ENCODE measurements at places on chromosomes 16 and 17. TPM values are rescaled to one million over a fixed set of nuclear protein-coding genes. Genes with fewer than 3 reads are reported as not detected.

Gene NUDT16L1
- 37.1 TPM for polyA plus RNA-seq

GRCh38 chr16:67419502-67419901 lies 3.2 kb upstream of the ZDHHC1 start:
- no peak for DNase-seq

Gene TNFRSF13B
- 2.6 TPM for polyA plus RNA-seq

DNA sequence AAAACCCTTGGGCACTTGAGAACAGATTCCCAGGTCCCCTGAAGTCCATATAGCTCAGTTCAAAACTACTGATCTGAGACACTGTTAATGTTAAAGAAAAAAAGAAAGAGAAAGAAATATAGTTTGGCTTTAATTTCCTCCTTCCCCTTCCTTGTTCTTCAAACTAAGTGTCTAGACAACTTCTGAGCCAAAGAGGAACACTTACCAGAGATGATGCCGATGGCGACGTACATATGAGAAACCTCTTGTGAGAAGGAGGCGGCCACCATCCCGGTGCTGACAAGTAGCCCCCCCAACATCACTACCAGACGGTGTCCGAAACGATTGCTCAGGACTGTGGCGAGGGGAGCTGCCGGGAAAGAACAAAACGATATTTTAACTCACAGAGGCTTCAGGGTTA lies 17.2 kb downstream of the SLC16A6 start:
- DNase-seq: no peak

- no peak for DNase-seq
Observed at GRCh38 chr16:11384184-11384955, 39.1 kb downstream of the RMI2 start.

Gene PHKB
- 34.7 TPM for polyA plus RNA-seq

Gene ADAMTS18
- 1.1 TPM for polyA plus RNA-seq

- DNase-seq: no peak
Observed at GRCh38 chr16:57670196-57670595, 2.1 kb downstream of the ADGRG3 start.

Gene RNF40
- polyA plus RNA-seq: 74.8 TPM

Gene TBC1D3D
- polyA plus RNA-seq: 0.64 TPM

DNA sequence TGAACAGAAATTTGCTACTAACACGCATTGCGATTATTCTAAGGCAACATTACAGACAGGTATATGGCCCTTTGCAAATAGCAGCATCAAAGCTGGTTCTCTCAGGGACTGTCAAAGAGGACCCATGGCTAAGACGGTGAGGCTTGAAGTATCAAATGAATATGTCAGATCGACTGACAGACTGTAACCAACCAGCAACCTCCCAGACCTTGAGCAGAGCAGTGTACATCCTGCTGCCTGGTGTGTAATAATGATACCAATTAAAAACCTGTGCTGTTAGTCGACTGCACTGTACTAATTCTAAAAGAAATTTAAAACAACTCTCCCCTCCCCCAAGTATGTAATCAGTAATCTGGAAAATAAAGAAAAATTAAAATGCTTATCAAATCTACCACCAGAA lies 35.9 kb upstream of the GHDC start:
- no peak for DNase-seq

GRCh38 chr16:47990676-47991075 lies 165.1 kb downstream of the ABCC12 start:
- no peak for DNase-seq

- no peak for DNase-seq
Observed at GRCh38 chr17:82283208-82283749, 9.8 kb upstream of the CSNK1D start.

DNA sequence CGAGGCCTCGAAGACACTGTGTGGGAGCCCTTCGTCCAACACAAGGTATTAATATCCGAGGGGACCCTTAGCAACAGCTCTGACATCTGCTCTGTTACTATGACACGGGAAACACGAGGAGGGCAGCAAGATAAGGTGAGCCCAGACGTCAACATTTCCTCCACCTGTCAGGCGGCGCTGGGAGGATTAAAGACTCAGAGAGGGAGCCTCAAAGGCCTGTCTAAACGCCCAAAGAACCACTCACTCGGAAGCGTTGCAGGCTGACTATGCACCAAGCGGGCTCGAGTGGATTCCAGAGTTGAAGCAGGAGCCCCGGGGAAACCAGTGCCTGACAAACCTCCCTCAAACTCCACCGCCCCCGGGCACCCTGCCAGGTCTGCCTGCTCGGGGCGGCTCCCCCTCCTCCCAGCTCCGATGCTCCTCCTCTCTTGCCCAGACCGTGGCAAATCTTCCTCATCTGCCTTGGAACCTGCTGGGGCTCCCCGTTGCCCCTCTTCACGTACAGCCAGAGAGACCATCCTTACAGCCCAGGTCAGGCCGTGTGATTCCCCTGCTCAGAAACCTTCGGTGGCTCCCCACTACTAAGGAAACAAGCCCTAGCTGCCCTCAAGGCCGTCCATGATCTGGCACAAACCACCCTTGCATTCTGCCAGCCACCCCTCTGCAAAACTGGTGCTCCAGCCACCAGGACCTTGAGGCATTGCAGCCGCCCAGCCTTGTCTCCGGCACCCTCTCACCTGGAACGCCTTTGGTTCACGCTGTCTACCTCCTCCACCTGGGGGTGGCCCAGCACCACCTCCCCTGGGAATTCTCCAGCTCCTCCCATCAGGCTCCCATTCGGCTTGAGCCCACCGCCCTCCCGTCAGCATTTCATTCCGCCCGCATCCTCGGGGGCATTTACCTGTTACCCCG lies 16.2 kb downstream of the RPH3AL start:
- DNase-seq: no peak

Gene DLX3
- polyA plus RNA-seq: 1.1 TPM

Gene SLC47A1
- 1.4 TPM for polyA plus RNA-seq

Gene ITGB4
- 79.0 TPM for polyA plus RNA-seq

- DNase-seq: peak; percentile 81
Observed at GRCh38 chr17:8997994-8998628, 23.2 kb upstream of the NTN1 start.

GRCh38 chr16:73735018-73735417 lies 561.6 kb upstream of the PSMD7 start:
- no peak for DNase-seq

DNA sequence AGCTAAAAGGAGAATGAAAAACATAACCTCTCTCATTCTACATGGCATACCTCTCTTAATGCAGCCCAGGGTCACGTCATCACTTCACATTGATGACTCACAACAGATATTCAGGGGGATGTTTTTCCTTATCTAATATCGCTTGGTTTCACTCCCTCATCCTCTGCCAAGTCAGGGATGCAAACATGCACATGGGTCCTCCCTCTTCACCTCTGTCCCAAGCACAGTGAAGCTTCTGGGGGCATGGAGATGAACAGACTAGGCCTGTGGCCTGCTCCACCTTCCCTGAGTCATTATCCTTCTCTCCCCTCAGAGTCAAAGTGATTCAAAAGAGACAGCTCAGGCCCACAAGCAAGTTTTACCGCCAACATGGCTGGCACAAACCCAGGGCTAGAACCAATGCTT lies 2.3 kb upstream of the MT2A start:
- no peak for DNase-seq

Gene LITAFD
- not detected for polyA plus RNA-seq

DNA sequence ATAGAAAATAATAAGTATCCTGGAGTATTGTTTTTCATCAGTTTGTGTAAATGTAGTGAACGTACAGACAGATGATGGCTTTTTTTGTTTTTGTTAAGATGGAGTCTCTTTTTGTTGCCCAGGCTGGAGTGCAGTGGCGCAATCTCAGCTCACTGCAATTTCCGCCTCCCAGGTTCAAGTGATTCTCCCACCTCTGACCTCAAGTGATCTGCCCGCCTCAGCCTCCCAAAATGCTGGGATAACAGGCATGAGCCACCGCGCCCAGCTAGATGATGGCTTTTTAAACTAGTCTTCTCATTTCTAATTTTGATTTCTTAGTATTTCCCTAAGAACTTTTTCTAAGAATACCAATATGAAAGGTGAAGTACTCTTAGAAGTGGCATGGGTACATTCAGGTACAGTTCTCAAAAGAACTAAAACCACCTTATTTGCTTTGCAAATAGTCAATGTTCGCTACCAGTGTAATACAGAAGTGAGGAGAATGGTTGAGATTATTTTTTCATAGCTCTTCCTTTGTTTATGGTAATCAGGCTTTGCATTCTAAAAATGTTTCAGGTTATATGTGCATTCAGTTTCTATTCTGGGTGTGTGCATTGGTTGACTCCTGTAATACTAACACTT lies 34.2 kb downstream of the TTC19 start:
- no peak for DNase-seq

GRCh38 chr16:55048745-55049144 lies 118.1 kb downstream of the IRX5 start:
- no peak for DNase-seq

- no peak for DNase-seq
Observed at GRCh38 chr16:78925083-78925767, 675.3 kb downstream of the MAF start.

DNA sequence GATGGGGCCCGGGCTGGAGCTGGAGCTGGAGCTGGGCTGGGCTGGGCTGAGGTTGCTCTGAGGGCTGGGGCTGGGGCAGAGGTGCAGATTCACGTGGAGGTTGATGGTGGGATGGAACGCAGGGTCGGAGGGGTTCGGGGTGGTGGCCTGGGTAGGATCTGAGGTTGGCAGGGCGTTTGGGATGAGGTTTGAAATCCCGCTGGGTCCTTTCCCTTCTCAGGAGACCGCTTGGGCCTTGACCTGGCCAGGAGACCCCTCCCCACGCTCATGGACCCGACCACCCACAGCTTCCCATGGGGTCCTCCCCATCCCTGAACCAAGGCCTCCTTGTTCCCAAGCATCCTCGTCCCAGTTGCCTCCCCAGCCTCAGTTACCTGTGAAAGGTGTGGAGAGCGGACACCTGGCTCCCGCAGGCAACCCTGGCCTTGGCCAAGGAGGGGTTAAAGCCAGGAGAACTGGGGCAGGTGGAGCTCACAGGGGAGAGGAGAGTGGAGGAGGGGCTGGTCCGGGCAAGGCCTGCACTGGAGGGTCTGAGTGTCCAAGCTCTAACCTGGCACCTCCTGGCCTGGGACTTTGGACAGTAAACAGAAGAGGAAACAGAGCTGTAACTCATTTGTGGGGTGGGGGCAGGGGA lies at the start of gene ASGR2:
TSS of gene ASGR2 (minus strand) at position 582 of the 634 bp plus-strand sequence. CDS start 582 bp downstream, outside the sequence.
- DNase-seq: no peak

Gene TMEM235
- 0.50 TPM for polyA plus RNA-seq

- no peak for DNase-seq
Observed at GRCh38 chr17:21085707-21086106, 41.1 kb upstream of the DHRS7B start.

Gene TBC1D3H
- 11.9 TPM for polyA plus RNA-seq

DNA sequence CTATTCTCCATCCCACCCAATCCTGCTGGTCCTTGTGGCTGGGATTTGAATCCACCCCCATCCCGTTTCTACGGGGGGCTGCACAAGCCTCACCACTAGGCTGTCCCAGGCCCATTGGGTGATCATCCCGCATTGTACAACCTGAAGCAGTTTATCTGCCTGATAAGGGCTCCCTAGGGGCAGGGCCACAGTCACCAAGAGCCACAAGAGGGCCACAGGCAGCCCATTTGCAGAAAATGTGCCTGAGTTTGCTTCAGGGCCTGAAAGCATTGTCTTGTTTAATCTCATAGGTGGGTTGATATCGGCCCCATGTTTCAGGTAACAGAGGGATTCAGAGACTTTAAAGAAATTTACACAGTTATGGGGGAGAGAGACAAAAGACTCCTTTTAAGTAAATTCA lies 245.0 kb downstream of the CPPED1 start:
- DNase-seq: no peak

DNA sequence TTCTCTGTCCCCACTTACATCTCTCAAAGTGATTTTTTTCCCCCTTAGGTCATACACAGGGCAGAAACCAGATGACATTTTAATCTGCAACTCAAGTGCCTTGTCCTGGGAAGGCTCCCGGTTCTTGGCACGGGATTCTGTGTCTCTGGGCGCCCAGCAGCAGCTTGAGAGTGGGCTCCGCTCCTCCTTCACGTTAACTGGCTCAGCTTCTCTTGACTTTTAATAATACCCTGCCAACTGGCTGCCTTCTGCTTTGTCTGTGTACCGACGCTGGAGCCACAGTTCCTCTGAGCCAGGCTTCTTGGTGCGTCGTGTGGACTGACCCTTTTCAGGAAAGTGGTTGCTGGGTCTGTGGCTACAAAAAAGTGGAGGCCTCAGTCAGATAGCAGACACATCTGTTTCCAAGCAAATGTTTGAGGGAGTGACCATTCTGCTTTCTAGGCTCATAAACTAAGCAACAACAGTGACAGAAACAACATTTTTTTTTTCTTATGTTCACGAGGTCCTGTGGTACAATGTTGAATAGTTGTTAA lies 64.9 kb downstream of the IRF8 start:
- no peak for DNase-seq

Data from thymus (tissue), 14 donors.